ENCODE measurements at places on chromosomes 6 and 20.

DNA sequence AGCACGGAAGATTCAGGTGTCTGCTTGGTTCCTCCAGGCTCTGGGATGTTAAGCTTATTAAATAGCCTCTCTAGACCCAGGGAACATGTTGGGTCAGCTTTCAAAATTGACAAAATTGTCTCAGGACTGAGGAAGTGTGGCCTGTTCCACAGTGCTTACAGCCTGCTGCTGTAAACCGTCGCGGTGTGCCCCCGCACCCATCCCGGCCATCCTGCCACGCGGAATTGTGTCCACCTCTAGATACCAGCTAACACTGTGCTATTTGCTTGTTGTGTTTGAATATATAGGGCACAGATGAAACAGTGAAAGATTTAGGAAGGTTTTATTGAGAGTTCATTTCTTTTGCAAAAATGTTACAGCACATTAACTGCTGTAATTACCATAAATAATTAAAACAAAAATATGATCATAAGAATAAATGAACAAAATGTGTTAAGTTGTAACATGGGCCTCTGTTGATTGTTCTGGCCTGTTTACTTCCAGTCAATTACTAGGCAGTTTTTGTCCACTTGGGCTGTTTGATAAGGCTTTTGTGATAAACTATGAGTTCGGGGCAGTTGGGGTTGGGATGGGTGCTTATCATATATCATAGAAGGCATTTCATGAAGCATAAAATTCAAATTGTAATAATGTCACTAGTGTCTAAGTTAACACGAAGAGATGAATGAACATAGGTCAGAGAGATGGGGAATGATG is 77.4 kb downstream of the ARID1B start:
- no peak for DNase-seq

- no peak for DNase-seq
These were observed 5.4 kb downstream of the GID8 start for GRCh38 chr20:62943396-62943795.

DNA sequence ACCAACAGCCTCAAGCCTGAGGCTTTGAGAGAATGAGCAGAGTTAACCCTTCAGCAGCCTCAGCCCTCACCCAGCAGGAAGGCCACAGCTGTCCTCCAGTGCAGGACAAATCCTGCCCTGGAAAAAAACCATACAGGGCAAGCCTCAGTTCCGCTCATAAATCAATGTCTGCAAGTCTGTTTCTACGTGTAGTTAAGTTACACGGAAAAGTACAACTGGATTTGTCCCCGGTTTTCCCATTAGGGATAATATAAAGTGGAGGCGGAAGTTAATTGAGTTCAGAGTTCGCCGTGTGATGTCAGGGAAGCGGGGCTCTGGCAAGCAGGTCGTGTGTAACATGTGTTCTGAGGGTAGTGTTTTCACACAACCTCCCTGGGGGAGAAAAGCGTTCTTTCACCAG is 44.2 kb upstream of the EYA2 start:
- DNase-seq = no peak

GRCh38 chr20:57325632-57326356 is 3.8 kb upstream of the SPO11 start:
- DNase-seq = no peak

- DNase-seq = no peak
These were observed 8.0 kb upstream of the UTRN start for GRCh38 chr6:144277174-144277573.

GRCh38 chr20:57698116-57698866 is 11.5 kb downstream of the PMEPA1 start:
- no peak for DNase-seq

DNA sequence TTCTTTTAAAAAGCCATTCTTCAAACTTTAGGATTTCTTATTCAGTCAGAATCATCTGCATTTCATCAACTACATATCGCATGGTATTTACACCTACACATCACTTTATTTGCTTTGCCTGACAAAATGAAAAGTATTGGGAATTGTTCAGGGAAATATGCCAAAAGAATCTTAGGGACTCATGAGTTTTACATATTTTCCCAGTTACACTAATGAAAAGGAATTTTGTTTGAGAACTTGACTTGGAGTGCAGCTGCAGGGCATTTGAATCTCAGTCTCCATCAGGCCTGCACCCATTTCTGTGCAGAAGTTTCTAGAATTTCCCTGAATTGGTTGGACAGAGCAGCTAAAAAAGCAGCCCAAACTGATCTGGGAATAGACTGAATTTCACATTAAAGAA is 65.3 kb downstream of the MTHFD1L start:
- DNase-seq = no peak

DNA sequence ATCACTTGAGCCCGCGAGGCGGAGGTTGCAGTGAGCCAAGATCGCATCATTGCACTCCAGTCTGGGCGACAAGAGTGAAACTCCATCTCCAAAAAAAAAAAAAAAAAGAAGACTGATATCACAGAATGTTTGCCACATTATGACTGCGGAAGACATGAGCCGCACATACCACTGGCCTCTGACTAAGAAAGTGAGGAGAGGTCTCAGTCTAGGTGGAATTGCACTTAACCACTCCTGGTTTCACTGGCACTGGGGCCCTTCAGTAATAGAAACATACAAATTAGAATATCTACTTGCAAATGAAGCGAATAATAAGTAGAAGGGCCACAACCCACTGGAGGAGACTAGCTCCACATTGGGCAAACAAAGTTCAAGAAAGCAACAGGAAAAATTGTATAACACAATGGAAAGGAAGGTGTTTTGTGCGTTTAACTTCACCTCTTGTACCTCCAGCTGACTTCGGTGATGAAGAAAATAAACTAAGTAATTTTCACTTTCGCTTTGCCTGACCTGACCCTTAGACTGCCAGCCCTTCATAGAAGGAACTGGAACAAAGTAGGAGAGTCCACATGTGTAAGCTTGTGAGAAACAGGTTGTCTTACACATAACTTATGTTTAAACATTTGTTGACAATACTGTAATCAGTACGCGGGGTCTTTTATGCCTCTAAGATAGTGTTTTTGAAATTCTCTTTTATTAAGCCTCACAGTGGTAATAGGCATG is 147.5 kb upstream of the TSHZ2 start:
- DNase-seq = no peak

- no peak for DNase-seq
These were observed 246.5 kb downstream of the TBX18 start for GRCh38 chr6:84517741-84518530.

- DNase-seq = no peak
These were observed 2.1 kb upstream of the ZBTB12 start for GRCh38 chr6:31903957-31904356.

DNA sequence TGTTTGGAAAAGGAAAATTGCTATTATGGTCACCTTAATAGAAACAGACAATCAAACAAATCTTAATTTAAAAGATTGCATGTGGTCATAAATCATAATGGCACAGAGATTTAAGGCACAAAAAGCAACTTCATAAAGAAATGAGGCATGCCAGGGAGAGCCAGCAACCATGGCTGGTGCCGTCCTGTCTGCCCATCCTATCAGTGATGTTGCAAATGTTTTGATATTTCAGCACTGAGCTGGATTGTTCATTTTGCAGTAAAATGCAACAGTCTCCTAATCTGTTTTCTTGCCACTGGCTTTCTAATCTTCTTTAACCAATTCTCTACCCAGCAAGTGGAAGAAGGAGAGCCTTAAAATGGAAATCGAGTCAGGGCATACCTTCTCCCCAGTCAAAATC is 249.8 kb downstream of the SAMD5 start:
- no peak for DNase-seq

DNA sequence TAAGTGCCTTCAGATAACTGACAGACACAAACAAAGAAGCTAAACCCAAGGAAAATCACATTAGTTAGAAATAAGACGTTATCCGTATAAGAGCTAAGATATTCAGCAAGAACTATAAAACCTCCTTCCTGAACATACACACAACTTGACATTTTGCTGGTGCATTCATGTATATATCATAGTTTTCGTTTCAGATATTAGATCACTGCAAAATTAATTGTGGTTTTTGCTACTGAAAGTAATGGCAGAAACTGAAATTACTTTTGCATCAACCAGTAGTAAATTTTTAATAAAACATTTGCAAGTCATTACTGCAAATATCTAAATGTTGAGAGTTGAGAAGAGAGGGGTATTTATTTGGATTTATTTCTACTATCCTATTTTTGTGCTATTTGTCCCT is 26.1 kb upstream of the KCNQ5 start:
- DNase-seq = no peak

GRCh38 chr6:11938285-11938890 is 73.7 kb upstream of the HIVEP1 start:
- DNase-seq = no peak

DNA sequence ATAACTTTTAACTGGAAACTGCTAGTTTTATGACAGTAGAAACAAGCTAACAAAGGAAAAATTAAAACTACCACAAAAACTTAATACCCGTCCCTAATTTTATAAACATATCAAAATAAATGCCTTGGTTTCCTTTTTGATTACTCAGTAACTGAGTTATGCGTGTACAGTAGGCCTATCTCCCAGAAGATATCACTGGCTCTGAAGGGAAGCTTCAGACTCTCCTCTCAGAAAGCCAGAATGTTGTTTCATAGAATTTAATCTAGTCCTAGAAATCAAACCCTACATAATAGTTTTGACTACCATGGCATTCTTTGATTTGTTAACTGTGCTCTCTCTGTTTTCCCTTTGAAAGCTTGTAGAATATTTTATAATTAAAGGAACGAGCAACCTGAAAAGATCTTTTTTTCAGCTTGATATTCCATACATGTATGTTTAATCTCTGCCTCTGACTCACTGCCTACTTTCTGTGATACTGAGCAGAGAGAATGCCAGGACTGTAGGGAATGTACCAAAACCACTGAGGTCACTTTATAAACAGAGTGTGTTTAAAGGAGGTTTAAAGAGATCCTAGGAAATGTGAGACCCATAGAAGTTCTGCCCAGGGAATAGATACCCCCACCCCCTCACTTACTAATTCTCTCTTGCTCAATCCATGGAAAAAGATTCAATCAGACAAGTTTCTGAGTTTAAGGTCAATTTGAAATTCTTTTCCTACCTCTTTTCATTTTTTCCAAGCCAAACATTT is 311.5 kb downstream of the HDGFL1 start:
- no peak for DNase-seq

- DNase-seq = no peak
These were observed 81.9 kb downstream of the ANKS1A start for GRCh38 chr6:34970957-34971356.

DNA sequence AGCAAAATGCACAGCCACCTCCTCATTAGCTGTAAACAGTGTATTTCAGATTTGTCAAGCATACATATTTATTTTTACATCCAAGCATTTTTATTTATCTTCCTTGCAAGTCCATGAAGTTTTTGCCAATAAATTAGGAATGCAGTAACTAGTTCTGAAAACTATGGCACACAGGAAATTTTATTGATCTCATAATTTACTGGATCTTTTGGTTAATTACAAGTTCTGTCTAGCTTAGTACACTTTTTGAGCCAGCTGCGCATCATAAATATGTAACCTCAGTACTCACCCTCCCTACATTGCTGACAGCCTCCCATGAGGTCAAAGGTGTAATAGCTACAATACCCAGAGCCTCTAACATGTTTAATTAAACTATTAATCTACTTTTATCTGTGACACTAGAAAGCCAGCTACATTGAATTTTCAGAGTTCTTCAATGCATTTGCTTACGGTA is 898.2 kb downstream of the KIF16B start:
- DNase-seq = no peak

DNA sequence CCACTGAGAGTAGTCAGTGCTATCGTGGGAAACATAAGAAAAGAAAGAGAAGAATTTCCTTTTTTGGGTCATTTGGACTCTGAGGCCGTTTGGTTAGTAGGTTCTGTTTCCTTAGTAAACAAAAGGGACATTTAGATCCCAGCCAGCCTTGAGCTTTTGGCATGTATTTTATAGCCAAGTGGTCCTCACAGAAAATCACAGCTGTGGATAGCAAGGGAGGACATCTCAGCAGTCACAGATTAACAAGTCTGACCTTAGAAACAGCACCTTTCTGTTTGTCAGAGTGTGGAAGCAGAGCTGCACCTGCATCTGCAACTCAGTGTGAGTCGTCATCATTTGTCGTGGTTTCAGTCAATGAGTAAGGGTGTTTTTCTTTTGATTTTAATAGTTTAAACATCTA is 40.5 kb downstream of the FAM120B start:
- DNase-seq = no peak

- no peak for DNase-seq
These were observed 60.8 kb upstream of the DDR1 start for GRCh38 chr6:30823534-30823865.

DNA sequence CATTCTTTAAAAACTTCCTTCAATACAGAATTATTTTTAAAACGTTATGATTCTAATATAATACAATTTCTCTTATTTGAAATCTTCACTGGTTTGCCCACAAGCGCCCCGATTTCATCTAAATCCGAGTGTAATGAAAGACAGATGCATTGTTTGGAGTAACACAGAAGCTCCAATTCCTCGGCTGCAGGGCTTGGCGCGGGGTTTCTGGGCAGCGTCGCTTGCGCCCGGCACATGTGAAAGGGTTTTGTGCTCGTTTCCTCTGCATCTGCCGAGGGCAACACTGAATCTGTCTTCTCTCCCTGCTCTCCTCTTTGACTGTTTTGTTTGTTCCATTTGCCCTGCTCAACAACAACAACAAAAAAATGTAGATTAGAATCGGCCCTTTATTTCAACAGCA is 248.6 kb upstream of the QKI start:
- DNase-seq = peak; percentile 51

DNA sequence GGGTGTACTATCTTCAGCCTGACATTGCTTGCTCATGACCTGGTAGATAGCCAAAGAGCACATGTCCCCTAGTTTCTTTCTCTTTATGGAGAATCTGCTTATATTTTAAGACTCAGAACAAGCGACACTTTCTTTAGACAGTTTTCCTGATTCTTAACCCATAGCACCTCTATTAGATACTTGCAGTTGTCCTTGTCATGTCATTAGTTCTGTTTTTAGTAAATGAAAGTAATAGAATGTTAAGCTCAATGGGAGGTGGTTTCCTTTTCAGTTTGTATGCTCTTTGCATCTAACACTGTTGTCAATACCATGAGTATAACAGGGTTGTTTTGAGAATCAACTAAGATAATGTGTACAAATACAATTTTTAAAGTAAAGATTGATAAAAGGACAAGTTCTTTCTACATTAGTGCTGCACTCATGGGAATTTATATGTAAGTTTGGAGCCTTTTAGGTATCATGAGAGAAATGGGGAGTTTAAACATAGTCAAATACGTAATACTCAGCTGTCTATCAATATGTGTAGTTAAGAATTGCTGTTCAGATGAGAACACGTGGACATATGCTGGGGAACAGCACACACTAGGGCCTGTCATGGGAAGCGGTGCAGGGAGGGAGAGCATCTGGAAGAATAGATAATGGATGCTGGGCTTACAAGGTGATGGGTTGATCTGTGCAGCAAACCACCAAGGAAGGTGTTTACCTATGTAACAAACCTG is 124.3 kb downstream of the GRM1 start:
- no peak for DNase-seq
